ENCODE measurements at places on chromosomes 4 and X. TPM values are rescaled to one million over a fixed set of nuclear protein-coding genes. Genes with fewer than 3 reads are reported as not detected.

GRCh38 chr4:184924516-184924915 lies 93.8 kb upstream of the HELT start:
- DNase-seq: no peak

- no peak for DNase-seq
Measured at GRCh38 chr4:41714364-41715000, 34.0 kb downstream of the PHOX2B start.

DNA sequence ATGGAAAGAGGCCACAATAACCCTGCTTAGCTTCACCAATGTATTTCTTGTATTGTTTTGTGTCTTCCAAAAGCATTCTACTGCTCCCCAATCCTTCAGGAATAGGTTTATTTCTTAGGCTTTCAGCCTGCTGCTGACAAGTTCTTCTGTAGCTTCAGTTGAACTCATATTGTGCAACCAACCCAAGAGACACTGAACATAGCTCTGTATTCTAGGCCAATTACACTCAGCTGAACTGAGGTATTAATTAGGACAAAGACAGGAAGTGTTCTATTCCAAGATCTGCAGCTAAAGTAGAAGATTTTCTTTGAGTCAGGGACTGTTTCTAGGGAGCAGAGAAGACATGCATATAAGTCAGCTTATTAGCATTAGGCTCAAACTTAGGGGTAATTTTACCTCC lies 151.8 kb downstream of the LHFPL1 start:
- DNase-seq: no peak

DNA sequence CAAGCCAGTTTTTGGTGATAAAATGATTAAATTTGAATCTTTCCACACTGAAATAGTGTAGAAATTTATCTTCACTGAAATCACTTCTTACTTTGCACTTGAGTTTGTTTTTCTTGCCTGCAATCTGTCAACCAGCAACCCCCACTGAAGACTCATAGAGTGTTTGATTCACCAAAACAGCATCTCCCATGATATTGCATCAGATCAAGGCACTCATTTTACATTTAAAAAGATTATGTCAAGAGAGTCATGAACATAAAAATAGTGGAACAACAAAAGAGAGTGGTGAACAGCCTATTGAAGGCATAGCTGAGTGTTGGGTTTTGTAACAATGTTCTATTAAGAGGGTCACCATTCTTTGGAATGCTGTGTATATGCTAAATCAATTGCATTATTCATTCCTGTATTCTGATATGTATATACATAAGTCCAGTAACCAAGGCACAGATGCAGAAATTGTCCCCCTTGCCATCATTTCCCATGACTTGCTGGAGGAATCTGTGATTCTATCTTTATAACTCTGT lies 1934.9 kb downstream of the ARAP2 start:
- DNase-seq: no peak

DNA sequence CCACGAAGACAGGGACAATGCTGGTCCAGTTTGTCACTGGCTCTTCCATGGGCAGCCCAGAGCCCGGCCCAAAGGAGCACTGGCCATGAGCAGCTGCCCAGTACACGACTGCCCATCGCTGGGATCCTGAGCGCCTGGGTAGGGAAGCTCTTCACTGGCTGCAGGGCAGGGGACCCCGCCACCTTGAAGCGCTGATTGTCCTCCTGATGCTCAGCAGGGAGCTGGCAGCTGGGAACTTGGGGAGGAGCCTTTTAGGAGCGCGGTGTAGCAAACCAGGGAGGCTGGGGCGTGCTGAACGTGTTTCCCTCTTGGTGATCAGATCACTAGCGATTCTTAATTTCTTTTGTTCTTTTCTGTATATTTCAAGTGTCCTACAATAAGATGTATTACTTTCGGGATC lies 1.8 kb downstream of the L1CAM start:
- no peak for DNase-seq

DNA sequence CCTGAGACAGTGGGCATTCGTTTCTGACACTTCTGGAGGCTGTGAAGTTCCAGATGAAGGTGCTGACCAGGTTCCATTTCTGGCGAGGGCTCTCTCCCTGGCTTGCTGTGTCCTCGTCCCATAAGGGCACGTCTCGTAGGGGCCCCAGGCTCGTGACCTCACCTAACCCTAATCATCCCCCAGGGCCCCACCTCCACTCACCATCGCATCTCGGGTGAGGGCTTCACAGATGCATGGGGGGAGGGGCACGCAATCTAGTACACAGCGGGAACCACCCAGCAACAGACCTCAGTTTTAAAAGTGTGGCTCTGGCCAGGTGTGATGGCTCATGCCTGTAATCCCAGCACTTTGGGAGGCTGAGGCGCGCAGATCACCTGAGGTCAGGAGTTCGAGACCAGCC lies 22.1 kb downstream of the PDE6B start:
- DNase-seq: no peak

- DNase-seq: no peak
Measured at GRCh38 chrX:124504111-124504983, 158.0 kb downstream of the SH2D1A start.

DNA sequence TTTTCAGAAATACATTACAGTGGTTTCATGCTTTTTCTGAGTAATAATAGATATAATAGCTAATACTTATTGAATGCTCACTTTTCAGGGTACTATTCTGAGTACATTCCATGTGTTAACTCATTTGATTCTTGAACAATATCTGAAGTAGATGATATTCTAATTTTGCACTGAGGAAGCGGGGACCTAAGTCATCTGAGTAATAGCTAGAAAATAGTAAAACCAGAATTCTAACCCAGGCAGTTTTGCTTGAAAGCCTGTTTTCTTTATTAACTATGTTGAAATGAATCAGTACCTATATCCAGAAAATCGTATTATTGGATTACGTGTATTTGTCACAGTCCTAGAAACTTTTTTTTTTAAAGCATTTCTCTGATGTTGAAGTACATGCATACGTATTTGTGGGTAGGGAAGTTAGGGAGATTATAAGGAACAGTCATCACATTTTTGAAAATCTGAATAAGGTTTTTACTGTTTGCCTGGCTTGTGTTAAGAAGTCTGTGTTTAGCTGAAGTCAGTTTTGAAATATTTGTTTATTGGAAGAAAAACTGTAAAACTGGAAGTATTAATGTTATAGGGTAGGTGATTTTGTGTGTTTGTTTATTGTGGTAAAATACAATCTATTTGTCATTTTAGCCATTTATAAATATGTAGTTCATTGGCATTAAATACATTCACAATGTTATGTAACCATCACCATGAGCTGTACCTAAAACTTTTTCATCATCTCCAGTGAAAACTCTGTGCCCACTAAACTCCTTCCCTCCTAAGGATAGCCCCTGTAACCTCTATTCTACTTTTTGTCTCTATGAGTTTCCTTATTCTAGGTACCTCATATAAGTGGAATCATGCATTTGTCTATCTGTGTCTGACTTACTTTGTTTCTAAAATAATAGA lies 55.3 kb downstream of the FIP1L1 start:
- no peak for DNase-seq

- DNase-seq: no peak
Measured at GRCh38 chr4:123088501-123088900, 166.1 kb upstream of the NUDT6 start.

GRCh38 chr4:113223001-113223400 lies 173.5 kb downstream of the ANK2 start:
- no peak for DNase-seq

- no peak for DNase-seq
Measured at GRCh38 chrX:42952621-42953020, 174.7 kb upstream of the PPP1R2C start.

GRCh38 chr4:39466747-39467146 lies 7.9 kb downstream of the LIAS start:
- DNase-seq: no peak

GRCh38 chr4:20299515-20299914 lies 47.8 kb downstream of the SLIT2 start:
- DNase-seq: no peak

DNA sequence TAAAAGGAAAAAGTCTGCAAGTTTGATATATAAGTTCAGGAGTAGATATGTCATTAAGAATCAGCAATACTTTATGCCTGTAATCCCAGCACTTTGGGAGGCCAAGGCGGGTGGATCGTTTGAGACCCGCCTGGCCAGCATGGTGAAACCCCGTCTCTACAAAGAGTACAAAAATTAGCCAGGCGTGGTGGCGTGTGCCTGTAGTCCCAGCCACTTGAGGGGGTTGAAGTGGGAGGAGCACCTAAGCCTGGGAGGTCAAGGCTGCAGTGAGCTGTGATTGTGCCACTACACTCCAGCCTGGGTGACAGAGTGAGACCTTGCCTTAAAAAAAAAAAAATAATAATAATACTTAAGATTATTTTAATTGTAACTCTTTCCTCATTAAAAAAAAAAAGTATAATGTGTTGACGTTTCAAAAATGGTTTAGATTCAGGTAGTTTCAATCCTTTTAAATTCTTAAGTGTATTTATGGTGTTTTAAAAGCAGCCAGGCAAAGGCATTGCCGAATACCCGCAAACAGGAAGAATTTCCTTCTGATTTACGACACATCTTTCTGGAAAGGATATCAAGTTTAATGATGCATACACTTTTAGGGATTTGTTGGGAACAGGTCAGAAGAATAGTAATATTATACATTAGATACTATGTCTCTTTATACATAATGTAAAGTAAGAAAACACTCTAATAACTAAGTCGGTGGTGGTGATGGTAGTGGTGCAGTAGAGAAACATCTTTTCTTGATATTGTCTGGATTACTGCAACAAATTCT lies 80.9 kb downstream of the KDM6A start:
- DNase-seq: no peak

GRCh38 chr4:109999585-109999912 lies 86.9 kb downstream of the EGF start:
- no peak for DNase-seq

DNA sequence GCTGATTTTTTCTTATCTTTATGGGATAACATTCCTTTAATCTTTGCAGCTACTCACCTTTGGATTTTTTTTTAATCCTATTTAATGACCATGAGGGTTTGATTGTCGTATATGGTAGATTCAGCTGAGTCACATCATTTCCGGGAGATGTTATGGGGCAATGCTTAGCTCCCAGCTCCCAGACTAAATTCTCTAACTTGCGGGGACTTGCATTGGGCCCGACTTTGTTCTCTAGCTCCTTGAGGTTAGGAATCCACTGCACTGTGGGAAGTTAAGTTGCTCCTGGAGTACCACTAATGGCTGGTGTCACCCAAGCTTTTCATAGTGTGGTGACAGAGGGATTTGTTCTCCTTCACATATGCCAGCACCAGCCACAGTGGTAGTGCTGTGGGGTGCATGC lies 287.4 kb downstream of the TECRL start:
- DNase-seq: no peak

GRCh38 chrX:126137899-126138298 lies 28.2 kb downstream of the DCAF12L2 start:
- DNase-seq: no peak

GRCh38 chrX:2965965-2966364 lies 36.8 kb upstream of the ARSD start:
- DNase-seq: no peak

DNA sequence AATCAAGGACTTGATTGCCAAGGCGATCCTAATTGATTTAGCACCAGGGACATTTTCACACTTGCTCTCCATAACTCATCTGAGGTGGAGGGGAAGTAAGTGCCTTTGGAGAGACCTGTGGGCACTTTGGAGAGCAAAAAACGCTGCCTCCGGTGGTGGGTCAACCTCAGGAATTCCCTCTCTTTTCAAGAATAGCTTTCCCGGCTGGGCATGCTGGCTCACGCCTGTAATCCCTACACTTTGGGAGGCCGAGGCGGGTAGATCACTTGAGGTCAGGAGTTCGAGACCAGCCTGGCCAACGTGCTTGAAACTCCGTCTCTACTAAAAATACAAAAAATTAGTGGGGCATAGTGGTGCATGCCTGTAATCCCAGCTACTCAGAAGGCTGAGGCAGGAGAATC lies 49.2 kb downstream of the PRPS1 start:
- DNase-seq: no peak

GRCh38 chrX:15151267-15152186 lies 118.4 kb downstream of the ASB9 start:
- DNase-seq: no peak

GRCh38 chr4:123102897-123103471 lies 180.6 kb upstream of the NUDT6 start:
- DNase-seq: peak; percentile 8

DNA sequence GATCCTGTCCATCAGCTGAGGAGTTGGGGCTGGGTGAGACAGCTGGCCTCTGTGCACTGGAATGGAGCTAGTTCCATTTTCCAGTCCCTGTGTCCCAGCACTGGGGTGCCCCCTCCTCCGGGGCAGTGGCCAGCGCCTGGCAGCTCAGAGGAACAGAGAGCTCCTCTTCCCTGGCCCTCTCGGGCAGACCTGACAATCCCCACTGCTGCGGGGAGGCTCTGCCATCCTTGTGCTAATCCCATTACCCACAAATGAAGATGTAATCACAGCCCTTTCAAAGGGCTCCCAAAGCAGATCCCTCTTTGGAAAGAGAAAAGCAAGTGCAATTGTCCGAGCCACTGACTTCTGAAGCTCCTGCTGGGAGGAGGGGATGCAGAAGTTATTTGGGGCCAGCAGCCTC lies 75.1 kb upstream of the MSX1 start:
- DNase-seq: no peak

DNA sequence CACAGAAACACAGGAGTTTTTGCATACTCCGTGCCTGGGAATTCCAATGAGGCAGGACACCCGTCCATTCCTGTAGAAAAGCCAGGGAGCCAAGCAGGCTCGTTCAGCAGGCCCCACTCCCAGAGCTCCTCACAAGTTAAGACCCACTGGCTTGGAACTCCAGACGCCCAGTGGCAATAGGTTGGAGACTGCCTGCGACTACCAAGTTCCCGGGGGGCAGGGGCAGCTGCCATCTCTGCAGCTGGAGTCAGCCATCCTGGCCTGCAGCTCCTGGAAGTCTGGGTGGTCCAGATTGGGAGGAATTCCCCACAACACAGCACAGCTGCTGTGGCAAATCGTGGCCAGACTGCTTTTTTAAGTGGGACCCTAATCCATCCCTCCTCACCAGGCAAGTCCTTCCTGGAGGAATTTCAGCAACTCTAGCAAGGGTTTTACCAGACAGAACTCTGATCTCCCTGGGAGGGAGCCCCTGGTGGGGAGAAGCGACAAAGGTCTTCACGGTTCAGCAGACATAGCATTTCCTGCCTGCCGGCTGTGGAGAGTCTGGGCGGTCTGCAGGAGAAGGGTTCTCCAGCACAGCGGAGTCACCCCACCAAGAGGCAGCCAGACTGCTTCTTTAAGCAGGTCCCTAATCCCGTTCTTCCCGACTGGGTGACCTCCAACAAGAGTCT lies 231.9 kb downstream of the STPG2 start:
- DNase-seq: no peak

DNA sequence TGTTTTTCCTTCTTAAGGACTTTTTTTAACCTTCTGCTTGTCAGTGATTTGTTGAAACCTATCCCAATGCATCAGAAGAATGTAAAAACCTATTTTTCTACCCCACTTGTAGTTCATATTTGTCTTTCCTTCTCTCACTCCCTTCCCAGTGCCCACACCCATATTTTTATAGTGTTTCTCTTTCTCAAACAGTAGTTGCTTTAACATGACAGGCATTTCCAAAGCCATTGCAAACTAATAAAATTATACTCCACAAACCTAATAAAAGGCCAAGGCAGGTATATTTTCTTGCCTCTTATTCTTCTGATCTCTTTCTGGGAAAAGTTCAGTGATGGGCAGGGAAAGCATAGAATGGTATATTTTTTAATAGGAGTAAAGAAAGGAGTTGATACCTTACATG lies 35.7 kb upstream of the FHDC1 start:
- DNase-seq: no peak

Gene SCLT1
- total RNA-seq: 66.5 TPM

Gene GLRB
- 21.6 TPM for total RNA-seq

Gene NPY1R
- 8.2 TPM for total RNA-seq

Gene CT45A5
- not detected for total RNA-seq

Gene MND1
- 5.3 TPM for total RNA-seq

Gene IL13RA2
- total RNA-seq: 1.5 TPM

Gene ATRX
- 214 TPM for total RNA-seq

Gene GLOD5
- total RNA-seq: not detected

Gene MGARP
- total RNA-seq: 0.73 TPM

Gene L1CAM
- total RNA-seq: 107 TPM

Measured in cerebellum (tissue), 4 donors.